ENCODE measurements at places on chromosomes 6 and 20. TPM values are rescaled to one million over a fixed set of nuclear protein-coding genes. Genes with fewer than 3 reads are reported as not detected.

Gene SUMO4
- 1.2 TPM for total RNA-seq

Gene TOX2
- not detected for total RNA-seq

Gene OXT
- not detected for total RNA-seq

Gene CCN5
- not detected for total RNA-seq

Gene FAM184A
- total RNA-seq: 18.0 TPM

Gene VNN1
- 0.62 TPM for total RNA-seq

Gene SOX18
- total RNA-seq: 1.3 TPM

Gene RNF8
- 65.7 TPM for total RNA-seq

Gene C20orf144
- 0.09 TPM for total RNA-seq

Gene PTPRA
- 47.2 TPM for total RNA-seq

Gene ETV7
- not detected for total RNA-seq

Gene DPPA5
- not detected for total RNA-seq

Gene ZBP1
- total RNA-seq: not detected

Gene HBS1L
- 222 TPM for total RNA-seq

DNA sequence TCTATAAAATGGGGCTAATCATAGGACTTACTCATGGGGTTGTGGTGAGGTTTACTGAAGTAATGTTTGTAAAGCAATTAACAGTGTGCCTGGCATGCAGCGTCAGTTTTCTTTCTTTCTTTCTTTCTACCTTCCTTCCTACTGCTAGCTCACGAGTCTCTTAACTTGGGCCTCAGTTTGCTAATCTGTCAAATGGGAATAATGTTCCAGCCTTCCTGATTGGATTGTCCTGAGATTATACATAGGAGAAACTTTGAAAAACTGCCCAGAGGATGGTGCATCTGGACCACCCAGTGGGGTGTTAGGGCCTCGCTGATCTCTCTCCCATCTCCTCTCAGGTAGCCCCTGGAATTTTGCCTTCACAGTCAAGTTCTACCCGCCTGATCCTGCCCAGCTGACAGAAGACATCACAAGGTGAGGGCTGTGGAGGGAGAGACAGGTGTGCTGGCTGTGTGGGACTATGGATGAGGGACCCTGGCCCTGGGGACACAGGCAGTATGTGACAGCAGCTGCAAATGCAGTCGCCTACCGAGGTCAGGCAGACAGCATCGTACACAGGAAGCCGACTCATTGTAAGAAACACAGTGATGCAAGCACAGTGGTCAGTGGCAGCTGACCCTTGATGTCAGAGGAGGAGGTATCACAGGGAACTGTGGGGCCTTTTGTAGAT is 27.5 kb downstream of the EPB41L1 start:
- DNase-seq: peak; percentile 78

DNA sequence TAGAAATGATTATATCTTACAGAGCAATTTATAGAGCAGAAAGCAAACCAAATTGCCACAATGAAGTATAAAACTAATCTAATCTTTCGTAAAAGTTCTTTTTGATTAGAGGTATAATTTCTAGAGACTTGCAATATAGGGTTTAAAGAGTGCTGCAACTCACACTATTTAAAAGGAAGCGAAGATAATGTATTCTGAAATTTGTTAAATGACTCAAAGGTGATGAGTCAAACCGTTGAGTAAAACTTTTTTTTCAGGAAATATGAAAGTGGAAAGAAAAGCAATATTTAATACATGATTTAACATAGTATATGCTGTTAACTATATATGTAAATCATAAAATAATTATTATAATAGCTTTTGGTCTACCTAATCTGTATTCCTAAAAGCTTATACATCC is 133.6 kb downstream of the SYNE1 start:
- no peak for DNase-seq

GRCh38 chr6:158752613-158753012 is 66.6 kb downstream of the EZR start:
- no peak for DNase-seq

GRCh38 chr20:15767586-15767985 is 805.7 kb downstream of the KIF16B start:
- no peak for DNase-seq

DNA sequence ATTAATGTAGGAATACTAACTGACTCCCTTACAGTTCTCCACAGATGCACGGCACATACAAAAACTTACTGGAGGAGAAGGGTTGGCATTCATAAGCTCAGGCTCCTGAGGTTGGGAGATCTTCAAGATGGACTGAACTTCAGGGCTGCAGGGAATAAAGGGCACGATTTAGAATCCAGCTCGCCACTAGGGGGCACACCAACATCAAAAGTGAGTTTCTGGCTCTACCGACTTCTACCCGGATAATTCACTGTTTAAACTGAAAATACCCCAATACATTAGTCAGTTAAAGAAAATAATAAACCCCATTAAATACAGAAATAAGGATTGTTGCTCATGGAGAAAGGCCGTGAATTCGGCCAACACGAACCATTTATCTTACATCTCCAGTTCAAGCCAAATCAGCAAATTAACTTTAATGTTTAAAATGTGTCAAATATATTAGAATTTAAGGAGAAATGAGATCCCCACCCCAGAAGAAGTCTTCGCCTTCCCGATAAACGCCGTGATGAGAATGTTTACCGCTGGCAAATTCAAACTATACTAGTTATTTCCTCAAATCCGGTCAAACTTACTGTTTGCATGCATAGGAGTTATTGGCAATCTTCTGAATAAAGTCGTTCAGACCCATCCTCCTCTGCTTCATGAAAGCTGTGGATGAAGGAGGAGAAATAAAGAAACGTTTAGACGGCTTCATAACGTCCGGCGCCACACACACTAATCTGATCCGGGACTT is 121.7 kb upstream of the SLC2A12 start:
- peak; percentile 79 for DNase-seq

GRCh38 chr20:58576603-58576970 is 61.4 kb upstream of the APCDD1L start:
- no peak for DNase-seq

- no peak for DNase-seq
Observed at GRCh38 chr6:119350952-119351372, 1.4 kb upstream of the MAN1A1 start.

DNA sequence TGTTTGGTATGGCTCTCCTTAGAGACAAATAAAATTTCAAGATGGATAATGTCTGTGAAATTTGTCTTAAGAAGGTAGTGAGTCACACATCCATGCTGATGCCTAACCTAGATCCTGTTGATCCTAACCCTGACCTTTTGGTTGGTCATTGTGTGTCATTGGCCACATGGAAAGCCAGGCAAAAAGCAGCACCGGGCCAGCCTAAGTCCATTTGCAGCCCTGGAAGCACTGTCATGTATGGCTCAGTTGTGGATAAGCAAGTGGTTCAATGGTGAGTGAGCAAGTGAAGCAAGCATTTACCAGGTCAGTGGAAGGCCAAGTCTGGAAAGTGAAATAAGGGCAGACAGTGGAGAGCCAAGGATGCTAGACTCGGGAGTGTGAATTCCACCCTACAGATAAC is 12.1 kb upstream of the XRN2 start:
- DNase-seq: no peak

- DNase-seq: no peak
Observed at GRCh38 chr6:135147637-135148592, 33.2 kb upstream of the MYB start.

DNA sequence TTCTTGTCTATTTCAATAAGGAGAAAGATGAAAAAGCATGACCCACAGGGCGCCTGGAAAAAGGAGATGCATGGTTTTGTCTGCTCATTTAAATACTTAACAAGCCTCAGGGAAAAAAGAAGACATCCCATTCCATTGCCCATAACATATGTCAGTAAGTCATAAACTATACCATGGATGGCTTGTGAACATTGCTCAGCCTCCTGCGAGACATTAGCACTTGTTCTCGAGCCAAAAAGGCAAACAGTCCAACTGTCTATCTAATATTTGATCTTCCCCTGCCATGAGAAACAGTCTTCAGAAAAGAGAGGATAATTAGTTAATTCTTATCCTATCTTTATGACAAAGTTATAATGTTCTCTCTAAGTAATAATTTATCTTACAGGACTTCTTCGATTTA is 527.4 kb downstream of the HACE1 start:
- no peak for DNase-seq

GRCh38 chr6:46254946-46255345 is 84.2 kb upstream of the ENPP5 start:
- DNase-seq: no peak

GRCh38 chr20:63164484-63165355 is 51.2 kb downstream of the YTHDF1 start:
- no peak for DNase-seq

DNA sequence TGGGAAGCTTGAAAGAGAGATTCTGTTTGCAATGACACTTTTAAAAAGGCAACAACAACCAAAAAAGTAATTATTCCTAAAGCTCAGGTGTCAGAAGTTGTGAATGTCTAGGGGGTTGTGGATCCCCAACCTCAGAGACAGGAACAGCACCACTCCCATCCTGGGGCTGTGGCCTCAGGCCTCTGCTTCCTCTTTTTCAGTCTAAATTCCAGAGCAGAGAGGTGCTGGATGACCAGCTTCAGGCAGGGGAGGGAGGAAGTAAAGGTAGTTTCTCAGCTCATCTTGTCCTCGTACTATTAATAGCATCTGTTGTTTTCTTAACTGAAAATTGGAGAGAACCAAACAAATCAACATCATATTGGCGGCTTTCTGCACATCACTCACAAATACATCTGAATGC is 8.3 kb downstream of the NT5E start:
- no peak for DNase-seq

DNA sequence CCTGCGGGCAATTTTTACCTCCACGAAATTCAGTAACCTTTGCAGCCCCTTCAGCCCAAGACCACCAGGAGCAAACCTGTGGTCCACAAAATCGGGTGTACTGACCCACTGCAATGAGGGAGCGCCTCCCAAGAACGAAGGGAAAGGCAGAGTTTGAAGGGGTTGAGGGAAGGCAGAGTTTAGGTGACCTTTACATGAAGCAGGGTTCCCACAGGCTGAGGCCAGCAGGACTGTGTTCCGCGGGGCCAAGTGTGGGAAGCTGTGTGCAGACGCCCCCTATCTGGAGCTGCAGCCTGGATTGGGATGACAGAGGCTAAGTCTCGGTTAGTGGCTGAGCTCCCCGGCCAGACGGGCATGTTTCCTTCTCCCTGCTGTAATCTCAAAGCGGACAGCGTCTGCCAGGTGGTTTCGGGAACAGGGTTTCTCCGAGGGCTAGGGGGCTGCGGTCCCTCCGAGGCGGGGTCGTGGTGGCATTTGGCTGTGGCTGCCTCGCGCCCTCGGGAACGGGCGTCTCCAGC is 826 bp upstream of the PYGB start:
- DNase-seq: peak; percentile 82

GRCh38 chr20:46088409-46089166 is 1.2 kb downstream of the NCOA5 start:
- DNase-seq: peak; percentile 63

GRCh38 chr20:44455126-44455525 is 20.5 kb upstream of the TTPAL start:
- DNase-seq: no peak

DNA sequence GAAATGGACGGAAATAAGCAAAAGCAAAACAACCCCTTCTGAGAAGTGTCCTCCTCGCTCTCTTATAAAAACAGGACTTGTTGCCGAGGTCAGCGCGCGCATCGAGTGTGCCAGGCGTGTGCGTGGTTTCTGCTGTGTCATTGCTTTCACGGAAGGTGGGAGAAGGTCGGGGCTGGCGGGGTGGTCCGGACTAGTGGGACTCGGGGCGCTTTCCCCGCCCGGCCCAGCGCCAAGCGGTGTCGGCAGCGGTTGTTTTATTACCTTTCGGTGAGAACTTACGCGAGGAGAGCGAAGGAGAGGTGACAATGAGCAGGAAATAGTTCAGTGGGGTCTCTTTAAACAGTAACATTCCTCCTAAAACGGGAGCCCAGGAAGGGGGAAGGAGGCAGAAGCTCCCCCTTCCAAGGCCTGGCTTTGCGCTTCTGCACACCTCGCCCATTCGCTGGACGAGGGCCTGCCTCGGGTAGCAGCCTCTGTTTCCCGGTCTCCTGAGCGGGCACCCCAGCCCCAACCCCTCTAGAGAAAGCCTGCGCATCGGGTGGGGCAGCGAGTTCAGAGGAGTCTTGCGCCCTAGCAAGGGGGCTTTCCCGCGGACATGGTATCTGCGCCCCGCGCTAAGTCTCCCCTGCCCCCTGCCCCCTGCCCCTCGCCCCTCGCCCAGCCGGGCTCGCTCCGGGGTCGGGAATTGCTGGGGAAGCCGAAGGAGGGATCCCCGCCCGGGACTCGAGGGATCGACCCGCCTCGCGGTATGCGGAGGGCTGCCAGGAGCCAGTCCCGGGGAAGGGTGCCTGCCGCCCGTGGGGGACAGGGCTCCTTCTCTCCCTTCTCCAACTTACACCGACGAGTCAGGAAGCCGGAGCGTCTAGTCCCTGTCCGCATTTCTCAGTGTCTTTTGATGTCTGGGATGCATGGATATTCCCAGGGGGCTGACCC is 1.2 kb upstream of the TBXT start:
- no peak for DNase-seq

- no peak for DNase-seq
Observed at GRCh38 chr20:45448270-45448669, 21.3 kb upstream of the WFDC2 start.

- peak; percentile 24 for DNase-seq
Observed at GRCh38 chr6:111129013-111129412, 41.7 kb downstream of the SLC16A10 start.

DNA sequence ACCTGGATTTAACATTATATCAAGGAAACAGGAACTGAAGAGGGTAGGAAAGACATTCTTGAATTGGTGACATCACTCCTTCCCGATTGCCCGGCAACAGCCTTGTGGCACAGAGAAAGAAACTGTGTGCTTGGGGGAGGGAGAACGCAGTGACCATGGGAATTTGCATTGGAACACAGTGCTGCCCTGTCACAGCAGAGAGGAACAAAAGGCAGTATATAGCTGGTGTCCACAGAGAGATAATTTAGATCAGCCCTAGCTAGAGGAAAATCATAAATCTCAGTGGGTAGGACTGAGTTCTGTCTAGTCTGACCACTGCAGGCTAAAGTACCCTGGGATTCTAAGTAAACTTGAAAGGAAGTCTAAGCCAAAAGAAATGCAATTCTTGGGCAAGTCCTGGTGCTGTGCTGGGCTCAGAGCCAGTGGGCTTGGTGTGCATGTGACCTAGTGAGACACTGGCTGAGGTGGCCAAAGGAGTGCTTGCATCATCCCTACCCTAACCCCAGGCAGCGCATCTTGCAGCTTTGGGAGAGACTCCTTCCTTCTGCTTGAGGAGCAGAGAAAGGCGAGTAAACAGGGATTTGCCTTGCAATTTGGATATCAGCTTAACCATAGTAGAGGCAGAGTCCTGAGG is 697.6 kb downstream of the HACE1 start:
- DNase-seq: no peak

- no peak for DNase-seq
Observed at GRCh38 chr20:42906120-42906519, 283.6 kb downstream of the PTPRT start.

Data from HepG2 (cell line).